ENCODE measurements at places on chromosomes 16 and 17.

- DNase-seq = peak; percentile 71
These were observed at the start of gene NETO2 for GRCh38 chr16:47143677-47144558. Gene NETO2, minus strand, starts transcription at chr16:47143945. Its CDS starts 333 bp downstream, at chr16:47143612.

DNA sequence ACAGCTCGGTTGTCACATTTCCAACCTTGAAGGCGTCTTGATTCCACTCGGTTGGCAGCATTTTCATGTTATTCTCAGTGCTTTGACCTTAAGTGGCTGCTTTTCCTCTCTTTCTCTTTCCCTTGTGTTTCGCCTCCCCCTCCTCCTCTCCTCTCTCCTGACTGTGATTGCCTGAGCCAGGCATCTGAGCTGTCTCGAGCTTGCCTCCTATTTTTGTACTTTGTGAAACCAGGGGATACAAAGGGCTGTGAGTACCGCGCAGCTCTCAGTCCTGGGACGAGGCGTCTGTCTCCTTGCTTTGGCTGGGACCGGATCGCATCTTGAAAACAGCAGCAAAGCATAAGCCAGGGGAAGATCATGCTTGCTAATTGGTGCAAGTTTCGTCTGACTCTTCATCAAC, 48.8 kb upstream of the SDK2 start:
- DNase-seq = no peak

DNA sequence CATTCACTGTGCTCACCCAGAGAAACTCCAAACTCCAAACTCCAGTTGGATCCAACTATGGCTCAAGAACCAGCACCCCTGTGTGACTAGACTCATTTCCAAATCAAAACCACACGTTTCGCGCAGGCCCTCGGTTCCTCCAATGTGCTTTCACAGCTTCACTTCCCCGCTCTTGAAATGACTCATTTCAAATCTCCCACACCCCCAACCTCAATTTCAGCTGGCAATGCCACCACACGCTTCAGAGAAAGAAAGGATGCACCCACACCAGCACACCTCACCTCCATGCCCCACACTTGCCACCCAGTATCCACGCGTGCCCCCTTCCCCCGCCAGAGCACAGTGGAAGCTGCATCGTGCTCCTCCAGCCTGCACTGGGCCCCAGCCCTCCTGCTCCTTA, 9.0 kb downstream of the TMEM92 start:
- DNase-seq = no peak

GRCh38 chr16:72664056-72664508, 383.8 kb downstream of the ZFHX3 start:
- DNase-seq = peak; percentile 0

GRCh38 chr16:76518781-76519180, 241.6 kb downstream of the CNTNAP4 start:
- no peak for DNase-seq

- DNase-seq = no peak
These were observed 8.3 kb downstream of the TRIM65 start for GRCh38 chr17:75888484-75888883.

GRCh38 chr16:57423152-57423551, 18.6 kb downstream of the CCL17 start:
- DNase-seq = no peak

DNA sequence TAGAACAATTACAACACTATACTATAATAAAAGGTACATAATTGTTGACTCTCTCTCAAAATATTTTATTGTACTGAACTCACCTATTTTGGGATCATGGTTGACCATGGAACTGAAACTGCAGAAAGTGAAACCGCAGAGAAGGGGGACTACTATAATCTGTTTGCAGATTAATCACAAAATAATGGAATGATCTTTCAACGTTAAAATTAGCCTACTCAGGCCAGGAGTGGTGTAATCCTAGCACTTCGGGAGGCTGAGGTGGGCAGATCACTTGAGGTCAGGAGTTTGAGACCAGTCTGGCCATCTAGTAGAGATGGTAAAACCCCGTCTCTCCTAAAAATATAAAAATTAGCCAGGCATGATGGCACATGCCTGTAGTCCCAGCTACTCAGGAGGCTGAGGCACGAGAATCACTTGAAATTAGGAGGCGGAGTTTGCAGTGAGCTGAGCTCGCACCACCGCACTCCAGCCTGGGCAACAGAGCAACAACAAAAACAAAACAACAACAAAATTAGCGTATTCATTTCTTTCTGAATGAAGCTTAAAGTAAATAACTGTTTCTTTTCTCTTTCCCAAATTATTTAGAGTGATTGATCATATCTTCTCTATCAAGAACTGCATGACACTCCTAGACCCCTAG, 45.6 kb downstream of the IKZF3 start:
- peak; percentile 40 for DNase-seq

DNA sequence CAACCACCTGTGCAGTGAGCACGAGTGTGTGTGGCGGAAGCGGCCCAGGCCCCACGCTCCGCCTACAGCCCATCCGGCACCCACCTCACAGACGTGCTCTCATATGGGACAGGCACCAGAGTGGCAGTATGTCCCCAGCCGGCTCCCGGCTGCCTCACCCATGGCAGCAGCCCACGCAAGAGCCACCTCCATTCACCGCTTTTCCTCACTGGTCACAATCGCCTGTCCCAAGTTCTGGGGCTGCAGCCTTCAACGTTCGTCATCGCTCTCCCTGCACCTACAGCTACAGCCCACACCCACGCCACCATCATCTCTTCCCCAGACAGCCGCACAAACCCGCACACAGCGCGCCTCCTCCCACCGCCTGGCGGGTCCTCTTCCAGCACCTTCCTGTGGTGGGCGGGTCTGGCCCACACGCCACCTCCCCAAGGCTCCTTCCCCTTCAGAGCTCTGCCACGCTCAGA, 17.5 kb upstream of the TRAP1 start:
- DNase-seq = no peak

DNA sequence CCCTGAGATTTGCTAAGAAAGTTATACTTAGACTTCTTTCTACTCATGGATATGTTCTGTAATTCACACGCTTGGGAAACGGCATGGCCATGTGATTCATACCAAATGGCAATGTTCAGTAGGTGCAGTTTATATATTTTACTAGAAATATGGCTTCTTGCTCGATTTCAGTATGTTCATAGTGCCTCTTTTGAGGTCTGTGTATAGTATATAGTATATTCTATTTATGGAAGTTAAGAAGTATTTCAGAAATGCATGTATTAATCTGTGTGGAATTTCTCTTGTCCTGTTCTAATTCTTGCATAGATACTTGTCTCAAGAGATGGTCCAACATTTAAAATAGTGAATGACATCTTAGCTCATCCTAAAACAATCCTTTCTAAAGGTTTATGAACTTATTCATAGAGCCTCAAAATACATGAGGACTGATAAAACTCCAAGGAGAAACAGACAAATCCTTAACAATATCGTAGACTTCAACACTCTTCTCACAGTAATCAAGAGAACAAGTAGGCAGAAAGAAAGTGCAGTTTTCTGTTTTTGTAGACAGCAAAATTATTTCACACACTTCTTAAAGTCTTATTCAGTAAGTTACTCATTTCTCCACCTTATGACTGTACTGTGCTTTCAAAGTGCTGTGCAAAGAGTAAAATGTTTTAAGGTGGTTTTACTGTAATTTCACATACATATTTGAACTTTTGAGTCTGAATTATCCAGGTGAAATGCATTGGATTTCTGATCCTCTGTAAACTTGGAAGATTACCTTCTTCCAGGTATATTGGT, 11.1 kb downstream of the BPTF start:
- DNase-seq = no peak

GRCh38 chr17:48636177-48637018, 10.2 kb upstream of the HOXB9 start:
- DNase-seq = peak; percentile 42

DNA sequence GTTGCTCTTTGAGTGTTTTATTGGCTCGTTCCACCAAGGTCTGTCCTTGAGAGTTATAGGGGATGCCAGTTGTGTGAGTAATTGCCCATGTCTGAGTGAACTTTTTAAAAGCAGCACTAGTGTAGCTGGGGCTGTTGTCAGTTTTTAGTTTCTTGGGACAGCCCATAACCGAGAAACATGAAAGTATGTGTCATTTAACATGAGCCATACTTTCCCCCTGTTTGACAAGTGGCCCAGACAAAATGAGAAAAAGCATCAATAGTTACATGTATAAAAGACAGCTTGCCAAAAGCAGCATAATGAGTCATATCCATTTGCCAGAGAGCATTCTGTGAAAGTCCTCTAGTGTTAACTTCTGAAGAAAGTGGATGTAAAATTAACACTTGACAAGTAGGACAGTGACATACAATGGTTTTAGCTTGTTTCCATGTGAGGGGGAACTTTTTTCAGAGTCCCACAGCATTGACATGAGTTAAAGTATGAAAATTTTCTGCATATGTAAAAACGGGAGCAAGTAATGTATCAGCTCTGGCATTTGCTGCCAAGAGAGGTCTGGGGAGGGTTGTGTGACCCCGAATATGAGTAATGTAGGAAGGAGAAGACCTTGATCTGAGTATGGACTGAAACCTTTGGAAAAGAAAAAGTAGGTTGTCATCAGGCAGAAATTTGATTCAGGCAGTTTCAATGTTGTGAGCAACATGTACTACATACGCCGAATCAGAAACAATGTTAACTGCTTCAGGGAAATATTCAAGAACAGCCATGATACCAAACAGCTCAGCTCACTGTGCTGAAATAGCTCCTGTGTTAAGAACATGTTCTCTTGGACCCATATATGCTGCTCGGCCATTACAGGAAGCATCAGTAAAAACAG, 56.8 kb upstream of the ARL4D start:
- no peak for DNase-seq

DNA sequence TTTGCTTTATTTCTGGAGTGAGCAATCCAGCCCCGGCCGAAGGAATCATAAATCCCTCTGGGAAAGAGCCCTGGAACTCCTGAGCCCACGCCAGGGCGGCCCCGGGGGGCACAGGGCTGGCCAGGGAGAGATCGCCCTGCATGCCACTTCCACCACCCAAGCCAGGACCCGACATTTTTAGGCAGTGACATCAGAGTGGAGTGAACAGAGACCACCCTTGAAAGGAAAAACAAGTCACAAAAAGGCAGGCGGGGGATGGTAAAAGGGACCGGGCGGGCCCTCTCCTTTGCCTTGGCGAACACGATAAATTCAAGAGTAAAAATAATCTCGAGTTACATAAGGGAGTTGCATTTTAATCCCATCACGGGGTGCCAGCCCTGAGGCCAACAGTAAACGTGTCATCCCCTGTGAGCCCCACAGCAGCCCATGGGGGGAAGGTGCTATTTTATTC, 284.1 kb downstream of the C16orf95 start:
- DNase-seq = no peak

DNA sequence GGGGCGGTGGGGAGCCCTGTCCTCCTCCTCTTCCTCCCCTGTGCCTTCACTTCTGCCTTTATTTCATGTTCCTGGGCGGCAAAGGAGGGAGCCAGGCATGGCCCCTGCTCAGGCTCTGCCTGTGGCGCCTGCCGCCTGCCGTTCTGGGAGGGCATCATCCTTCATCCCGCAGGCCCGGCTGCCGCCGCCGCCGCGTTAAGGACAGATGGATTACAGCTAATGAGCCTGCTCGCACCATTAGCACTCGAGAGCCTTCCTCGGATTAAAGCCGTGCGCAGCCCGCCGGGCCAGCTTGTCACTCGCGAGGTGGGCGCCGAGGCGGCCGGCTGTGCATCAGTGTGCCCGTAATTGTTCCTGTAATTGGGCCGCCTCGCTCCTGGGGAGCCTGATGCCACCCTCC, 127.7 kb upstream of the GSE1 start:
- DNase-seq = no peak

Data from central memory CD4-positive, alpha-beta T cell (primary cell).